MCF 10A (cell line): ENCODE measurements at places on chromosomes 1 and 21.

DNA sequence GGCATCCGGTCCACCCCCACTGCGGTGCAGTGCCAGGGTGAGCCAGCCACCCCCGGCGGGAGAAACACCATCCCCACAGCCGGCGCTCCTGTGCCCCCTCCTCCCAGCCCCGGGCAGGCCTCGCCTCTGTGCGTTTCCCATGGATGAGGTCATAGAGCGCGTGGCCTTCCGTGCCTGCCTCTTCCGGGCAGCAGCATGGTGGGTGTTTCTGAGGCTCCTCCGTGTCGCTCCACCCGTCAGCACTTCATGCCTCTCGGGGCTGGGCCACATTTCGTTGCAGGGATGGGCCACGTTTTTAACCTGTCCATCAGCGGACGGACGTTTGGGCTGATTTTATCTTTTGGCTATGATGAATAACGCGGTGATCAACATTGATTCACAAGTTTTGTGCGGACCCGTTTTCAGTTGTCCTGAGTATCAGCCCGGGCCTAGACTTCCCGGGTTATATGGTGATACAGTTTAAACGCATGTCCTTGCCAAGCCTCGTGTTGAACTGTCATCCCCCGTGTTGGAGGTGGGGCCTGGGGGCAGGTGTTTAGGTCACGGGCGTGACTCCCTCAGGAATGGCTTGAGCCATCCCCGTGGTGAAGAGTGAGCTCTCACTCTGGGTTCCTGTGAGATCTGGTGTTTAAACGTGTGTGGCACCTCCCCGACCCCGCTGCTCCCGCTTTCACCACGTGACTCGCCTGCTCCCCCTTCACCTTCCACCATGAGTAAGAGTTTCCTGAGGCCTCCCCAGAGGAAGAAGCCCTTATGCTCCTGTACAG, 64.8 kb downstream of the SLX9 start:
- DNase-seq = no peak

GRCh38 chr1:32073299-32074229, 825 bp downstream of the TMEM39B start:
- DNase-seq = no peak

- DNase-seq = peak; percentile 38
Measured at GRCh38 chr1:172727956-172728603, 69.2 kb downstream of the FASLG start.

GRCh38 chr1:10799726-10800125, 3.3 kb upstream of the CASZ1 start:
- no peak for DNase-seq

GRCh38 chr1:93353286-93353685, 7.6 kb downstream of the DR1 start:
- no peak for DNase-seq
